ENCODE measurements at places on chromosomes 5 and 9.

GRCh38 chr5:133612249-133612860 lies at the start of gene FSTL4:
FSTL4 (minus strand) TSS chr5:133612541.
- peak; percentile 6 for DNase-seq

GRCh38 chr5:173479711-173480110 lies 136.7 kb downstream of the BOD1 start:
- peak; percentile 58 for DNase-seq

DNA sequence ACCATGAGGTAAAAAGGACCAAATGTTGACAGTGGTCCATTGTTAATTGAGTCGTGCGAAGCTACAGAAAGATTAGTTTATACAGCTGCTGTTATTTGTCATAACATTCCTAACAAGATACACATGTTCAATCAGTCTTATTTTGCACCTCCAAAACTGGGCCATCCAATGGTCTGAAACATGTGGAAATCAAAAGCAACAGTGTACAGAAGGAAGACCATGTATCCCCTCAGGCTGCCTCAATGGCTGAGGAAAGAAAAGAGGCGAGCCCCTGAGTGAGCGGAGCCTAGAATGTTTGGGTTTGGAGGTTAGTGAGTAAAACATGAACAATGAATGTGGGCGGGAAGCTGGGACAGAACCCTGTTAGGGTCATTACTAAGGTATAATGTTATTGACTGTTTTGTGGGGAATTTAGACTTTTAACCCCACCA lies 35.6 kb downstream of the NFIB start:
- peak; percentile 71 for DNase-seq

- no peak for DNase-seq
These were observed 44.1 kb upstream of the IPPK start for GRCh38 chr9:92714016-92714415.

GRCh38 chr9:107542411-107543157 lies 53.0 kb upstream of the KLF4 start:
- no peak for DNase-seq

DNA sequence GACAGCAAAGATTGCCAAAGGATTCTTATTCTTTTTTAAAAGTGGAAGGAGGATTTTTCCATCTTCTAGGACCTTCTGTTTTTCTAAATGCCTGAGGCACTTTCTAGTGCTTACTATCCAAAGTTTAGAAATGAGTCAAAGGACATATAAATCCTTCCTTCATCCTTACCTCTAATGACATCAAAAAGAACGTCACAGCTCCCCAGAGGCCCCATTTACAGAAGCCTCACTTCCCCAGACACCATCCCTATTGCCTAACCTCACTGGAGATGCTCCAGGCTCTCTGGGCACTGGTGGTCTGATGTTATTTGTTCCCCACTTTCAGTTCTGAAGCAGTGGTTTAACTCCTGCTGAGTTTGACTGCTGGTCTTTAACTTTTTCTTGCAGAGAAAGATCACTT lies 504.3 kb downstream of the AGTPBP1 start:
- DNase-seq = no peak

- no peak for DNase-seq
These were observed 72.0 kb downstream of the ZNF474 start for GRCh38 chr5:122201365-122201764.

DNA sequence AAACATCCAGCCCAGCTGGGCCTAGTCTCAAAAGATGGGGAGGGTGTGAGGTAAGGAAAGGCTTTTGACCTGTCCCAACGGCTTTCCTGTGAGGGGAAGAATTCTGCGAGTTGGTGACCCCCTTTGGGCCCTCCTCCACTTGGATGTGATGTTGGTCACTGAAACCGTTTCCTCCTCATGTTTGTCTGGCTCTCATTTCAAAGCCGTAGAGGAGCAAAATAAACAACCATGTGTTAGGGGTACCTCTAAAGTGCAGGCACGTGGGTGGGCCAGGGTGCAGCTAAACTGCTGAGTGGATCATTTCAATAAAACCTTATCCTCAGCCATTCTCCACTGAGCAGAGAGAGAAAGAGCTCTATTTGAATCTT lies 84.3 kb upstream of the MELK start:
- no peak for DNase-seq

DNA sequence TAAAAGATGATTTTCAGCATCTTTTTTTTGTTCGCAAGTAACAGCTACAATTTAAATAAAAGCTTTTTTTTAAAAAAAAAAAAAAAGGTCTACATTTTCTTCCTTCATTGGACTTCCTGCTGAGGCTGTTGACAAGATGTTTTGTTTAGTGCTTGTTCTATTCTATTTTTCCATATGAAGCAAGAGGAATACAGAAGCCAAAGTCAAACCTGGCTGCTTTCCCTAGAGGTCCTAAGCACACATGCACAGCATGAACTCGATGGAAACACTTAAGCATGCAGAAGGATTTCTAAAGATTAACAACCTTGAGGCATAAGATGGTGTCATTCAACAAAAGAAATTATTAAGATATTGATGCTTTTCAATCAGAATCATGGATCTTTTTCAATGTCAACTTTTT lies 105.1 kb downstream of the ADCY2 start:
- no peak for DNase-seq

DNA sequence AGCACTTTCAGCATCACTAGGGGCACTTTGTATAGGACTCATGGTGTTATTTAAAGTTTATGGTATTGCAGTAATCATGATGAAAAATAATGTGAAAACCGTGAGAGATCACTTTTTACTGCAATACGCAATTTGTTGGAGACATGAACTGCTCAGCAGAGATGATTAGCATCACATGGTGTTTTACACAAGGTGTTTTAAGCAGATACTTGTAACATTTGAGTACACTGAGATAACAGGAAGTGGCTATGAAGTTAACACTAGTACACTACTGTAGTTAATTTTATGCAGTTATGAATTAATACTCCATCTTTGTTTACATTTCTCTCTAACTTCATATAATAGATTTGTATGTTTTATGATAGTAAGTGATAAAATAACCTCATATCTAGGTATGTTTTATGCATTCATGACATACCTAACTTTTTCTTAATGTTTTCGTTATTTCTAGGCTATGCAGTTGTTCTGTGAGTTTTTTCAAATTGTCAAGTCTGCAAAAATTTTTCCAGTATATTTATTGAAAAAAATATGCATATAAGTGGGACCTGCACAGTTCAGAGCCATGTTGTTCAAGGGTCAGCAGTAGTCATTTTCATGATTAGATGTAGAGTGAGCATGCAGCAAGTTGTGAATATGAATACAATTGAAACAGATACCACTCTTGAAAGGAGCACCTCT lies 13.0 kb downstream of the SUB1 start:
- DNase-seq = no peak
